Activated CD4-positive, alpha-beta memory T cell treated with anti-CD3 and anti-CD28 coated beads for 36 hours (primary cell): ENCODE measurements at places on chromosomes 4 and X.

- DNase-seq: peak; percentile 33
These were observed 637 bp downstream of the MAMLD1 start for GRCh38 chrX:150363561-150364346.

GRCh38 chr4:98656886-98657285, 1.5 kb downstream of the TSPAN5 start:
- no peak for DNase-seq

DNA sequence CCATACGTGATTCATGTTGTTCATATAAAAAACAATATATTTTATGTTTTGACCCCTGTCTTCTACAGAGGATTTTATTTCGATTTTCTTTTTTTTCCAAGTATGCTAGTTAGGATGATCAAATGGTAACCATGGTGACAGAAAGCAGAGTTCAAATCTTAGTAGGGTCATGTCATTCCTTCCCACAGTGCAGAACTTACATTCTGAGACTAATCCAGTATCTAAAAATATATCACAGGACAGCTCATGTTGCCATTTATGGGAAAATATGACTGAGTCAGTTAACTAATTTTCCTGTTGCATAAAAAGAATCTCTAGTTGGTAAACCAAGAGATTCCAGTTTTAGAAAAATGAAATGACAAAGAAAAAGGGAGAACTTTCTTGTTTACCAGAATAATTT, 209.5 kb downstream of the PARM1 start:
- no peak for DNase-seq

DNA sequence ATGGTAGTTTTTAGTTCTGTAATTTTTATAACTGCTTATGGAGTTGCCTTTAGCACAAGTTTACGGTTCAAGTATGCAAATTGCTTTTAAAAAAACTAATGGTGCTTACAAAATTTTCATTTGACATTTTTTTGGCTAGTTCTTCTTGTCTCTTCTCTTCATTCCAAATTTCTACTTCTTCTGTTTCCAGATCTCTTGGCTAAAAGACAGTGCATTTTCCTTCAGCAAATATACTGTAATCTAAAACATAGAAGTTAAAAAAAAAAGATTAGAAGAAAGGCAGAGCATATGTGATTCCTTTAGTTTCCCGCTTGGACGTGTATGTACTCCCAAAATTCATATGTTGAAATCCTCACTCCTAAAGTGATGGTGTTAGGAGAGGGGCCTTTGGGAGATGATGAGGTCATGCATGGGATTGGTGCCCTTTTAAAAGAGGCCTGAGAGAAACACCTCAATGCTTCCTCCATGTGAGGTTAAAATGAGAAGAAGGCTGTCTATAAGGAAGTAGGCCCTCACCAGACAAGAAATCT, 132.1 kb upstream of the NPY2R start:
- no peak for DNase-seq

- DNase-seq: no peak
These were observed 109.4 kb downstream of the SMIM20 start for GRCh38 chr4:26023203-26023972.

GRCh38 chr4:79679859-79680258, 271.8 kb upstream of the GK2 start:
- no peak for DNase-seq
